Effector memory CD4-positive, alpha-beta T cell (primary cell): ENCODE measurements at places on chromosomes 3 and 15.

DNA sequence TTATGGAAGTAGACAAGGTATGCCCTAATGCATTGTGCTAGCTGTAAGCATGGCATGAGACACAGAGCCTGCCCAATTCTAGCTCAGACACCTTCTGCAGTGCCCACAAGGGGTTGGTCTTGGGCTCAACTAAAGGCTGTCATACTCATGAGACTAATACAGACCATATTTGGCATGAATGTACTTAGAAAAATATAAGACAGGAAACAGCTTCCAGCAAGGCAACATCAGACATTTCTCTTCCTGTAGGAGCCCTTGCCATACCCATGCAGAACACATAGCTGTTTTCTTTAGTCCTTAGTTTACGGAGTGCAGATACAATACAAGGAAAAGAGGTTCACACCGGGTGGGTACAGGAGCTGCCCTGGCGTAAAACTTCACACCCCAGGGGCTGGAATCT lies 30.5 kb upstream of the NR1I2 start:
- DNase-seq = no peak

DNA sequence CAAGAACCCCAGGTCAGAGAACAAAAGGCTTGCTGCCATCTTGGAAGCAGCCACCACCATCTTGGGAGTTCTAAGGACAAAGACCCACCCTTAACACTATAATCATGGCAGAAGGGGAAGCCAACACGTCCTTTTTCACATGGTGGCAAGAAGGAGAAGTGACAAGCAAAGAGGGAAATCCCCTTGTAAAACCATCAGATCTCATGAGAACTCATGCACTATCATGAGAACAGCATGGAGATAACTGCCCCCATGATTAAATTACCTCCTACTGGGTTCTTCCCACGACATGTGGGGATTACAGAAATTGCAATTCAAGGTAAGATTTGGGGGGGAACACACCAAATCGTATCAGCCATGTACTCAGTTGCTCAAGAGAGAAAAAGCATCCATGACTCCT lies 21.1 kb upstream of the GBE1 start:
- no peak for DNase-seq

DNA sequence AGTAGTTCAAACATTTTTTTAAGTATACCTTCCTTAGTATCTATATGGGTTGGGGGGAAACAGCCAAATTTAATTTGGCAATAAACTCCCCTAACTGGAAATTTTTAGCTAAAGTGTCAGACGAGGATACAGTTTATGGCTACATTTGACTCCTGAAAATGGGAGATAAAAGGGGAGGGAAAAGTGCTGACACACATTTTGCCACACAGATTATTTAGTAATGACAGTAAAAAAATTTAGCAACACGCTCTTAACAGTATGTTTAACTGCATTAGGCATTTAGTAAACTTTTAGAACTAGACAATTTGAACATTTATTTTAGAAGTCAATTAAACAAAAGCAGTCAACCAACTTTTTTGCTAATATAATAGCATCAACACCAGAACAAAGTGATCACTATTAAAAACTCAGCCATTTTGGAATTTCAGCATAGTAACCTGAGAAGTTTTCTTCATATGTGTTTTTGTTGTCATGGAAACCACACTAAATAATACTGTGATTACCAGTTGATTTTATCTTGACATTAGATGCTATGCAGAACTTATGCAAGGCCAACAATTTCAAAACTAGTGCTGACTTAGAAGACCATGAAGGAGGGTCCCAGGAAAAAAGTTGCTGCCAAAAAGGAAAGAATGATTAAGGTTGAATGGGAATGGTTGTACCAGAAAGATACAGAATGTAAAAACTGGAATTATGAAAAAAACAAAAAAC lies 47.0 kb upstream of the TFG start:
- no peak for DNase-seq

- no peak for DNase-seq
Observed at GRCh38 chr3:120855665-120856437, 52.2 kb upstream of the STXBP5L start.

GRCh38 chr3:188950832-188951489 lies 220.8 kb upstream of the TPRG1 start:
- no peak for DNase-seq

GRCh38 chr3:25578059-25578458 lies 86.6 kb downstream of the TOP2B start:
- DNase-seq = no peak

DNA sequence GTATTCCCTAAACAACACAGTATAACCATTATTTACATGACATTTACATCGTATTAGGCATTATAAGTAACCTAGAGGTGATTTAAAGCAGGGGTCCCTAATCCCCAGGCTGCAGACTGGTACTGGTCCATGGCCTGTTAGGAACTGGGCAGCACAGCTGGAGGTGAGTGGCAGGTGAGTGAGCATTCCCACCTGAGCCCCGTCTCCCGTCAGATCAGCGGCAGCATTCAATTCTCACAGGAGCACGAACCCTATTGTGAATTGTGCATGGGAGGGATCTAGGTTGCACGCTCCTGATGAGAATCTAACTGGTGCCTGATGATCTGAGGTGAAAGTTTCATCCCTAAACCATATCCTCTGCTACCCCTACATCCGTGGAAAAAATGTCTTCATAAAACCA lies 138.2 kb downstream of the ATP10A start:
- DNase-seq = no peak

GRCh38 chr15:23384371-23384770 lies 29.8 kb downstream of the GOLGA8S start:
- no peak for DNase-seq
